Brain pericyte (primary cell): ENCODE measurements at places on chromosomes 13 and 19.

- no peak for DNase-seq
Measured at GRCh38 chr19:16070366-16070990, 5.8 kb upstream of the TPM4 start.

DNA sequence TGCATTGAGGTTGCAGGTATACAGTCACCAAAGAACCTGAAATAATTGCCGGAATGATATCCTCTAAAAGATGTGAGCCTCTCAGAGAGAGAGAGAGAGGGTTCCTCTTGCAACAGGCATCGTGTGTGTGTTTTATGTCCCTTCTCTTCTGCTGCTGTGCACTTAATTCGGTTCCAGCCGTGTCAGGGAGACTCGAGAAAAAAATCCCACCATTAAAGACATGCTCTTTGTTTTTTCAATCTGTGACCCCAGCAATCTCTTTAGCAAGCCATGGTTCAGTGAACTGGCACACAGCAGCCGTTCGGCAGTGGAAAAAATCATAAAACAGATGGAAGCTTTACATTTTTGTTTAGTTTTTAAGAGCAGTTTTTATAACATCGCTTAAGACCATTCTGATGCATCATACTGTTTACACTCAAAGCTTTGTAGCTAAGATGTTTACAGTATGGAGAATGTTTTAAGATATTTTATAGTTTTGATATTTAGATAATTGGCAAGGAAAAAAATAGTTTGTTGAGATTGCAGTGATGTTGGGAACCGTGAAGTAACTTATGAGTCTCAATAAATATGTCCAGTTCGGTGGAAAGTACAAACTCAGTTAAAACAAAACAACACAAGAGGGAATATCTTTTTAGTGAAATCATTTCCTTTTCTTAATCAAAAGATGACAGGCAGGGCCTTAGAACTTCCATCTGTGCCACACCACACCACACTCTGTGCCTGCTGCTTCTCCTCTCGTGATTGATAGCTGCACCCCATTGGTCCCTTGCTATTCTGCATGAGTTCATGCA, 31.2 kb upstream of the ZNF536 start:
- DNase-seq, result no peak

GRCh38 chr13:46088821-46089562, 15.8 kb downstream of the CPB2 start:
- no peak for DNase-seq

DNA sequence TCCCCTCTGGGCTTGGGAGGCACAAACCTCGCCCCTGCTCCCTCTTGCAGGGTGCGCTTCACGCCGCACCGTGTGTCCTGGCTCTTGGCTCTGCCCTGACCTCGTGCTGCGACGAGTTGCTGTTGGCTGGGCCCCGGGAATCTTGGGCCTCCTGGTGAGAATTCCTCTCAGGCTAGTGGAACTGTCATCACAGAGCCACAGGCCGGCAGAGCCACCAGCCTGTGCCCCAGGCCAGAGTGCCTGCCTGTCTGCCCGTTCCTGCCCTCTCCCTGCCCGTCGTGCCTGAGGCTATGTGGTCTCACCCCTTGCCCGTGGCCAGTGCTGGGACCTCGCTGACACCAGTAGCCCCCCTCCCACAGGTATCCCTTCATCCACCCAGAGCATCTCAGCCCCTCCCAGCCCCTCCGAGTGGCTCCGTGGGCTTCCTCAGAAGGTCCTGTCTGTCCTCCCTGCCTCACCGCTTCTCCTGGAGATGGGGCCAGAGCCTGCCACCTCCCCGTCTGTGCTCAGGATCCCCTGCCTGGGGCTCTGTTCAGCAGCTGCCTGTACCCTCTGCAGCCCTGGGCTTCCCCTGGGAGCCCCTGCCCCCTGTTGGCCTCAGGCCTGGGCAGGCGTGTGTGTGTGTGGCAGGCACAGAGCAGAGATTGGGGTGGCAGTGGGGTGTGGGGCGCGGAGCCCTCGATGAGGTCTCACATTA, 13.3 kb downstream of the NDUFB7 start:
- DNase-seq, result no peak

GRCh38 chr13:79225487-79226232, 180.4 kb downstream of the RBM26 start:
- DNase-seq, result no peak

DNA sequence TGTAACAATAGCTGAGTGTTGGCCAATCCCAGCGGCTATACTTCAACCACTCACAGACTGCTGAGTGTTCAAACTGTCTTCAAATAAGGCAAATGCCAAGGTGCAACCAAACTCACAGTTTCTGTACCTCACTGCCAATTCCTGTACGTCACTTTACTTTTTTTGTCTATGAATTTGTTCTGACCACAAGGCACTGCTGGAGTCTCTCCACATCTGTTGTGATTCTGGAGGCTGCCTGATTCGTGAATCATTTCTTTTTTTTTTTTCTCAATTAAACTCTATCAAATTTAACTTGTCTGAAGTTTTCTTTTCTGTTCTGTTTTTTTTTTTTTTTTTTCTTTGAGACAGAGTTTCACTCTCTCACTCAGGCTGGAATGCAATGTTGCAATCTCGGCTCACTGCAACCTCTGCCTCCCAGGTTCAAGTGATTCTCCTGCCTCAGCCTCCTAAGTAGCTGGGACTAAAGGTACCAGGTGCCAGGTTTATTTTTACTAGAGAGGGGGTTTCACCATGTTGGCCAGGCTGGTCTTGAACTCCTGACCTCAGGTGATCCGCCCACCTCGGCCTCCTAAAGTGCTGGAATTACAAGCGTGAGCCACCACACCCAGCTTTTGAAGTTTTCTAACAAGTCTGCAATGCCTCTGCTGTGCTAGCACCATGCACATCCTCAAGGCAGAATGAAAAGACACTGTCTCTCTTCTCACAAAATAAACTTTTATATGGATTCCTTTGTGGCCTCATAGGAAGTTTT, 401.7 kb downstream of the IRS2 start:
- peak; percentile 55 for DNase-seq

DNA sequence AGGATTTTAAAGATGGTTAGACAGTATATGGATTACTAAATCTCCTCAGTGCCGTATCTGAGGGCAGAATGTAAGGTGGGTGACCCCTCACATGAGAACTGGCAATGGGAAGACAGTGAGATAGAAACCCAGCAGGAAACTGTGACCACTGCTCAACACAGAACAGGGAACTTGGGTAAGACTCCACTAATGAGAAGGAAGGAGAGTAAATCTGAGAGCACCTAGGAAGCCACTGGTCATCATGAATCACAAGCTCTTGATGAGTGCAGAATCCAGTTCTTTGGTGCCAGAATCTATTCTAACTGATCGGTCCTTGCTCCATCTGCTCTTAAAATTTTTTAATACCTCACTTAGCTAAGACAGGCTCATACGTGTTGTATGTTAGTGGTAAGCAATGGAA, 261.8 kb downstream of the KLF12 start:
- no peak for DNase-seq

DNA sequence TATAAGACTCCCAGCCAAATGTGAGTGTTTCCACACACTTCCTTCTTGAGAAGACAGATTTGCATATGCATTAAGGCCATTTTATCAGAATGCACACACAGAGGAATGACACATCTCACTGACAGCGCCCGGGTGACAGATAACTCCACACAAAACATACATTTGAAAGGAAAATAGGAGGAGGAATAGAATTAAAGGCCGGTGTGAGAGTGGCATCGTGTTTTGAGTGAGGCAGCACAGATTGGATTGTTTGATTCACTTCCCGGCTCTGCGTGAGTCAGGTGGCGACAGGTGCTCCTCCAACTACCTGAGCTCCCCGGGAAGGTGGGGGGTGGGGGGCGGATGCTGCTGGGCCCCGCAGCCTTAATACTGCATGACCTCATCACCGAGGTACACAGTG, 429.0 kb downstream of the TSHZ3 start:
- no peak for DNase-seq

- DNase-seq, result no peak
Measured at GRCh38 chr19:37551129-37551993, 43.2 kb downstream of the ZNF571 start.

DNA sequence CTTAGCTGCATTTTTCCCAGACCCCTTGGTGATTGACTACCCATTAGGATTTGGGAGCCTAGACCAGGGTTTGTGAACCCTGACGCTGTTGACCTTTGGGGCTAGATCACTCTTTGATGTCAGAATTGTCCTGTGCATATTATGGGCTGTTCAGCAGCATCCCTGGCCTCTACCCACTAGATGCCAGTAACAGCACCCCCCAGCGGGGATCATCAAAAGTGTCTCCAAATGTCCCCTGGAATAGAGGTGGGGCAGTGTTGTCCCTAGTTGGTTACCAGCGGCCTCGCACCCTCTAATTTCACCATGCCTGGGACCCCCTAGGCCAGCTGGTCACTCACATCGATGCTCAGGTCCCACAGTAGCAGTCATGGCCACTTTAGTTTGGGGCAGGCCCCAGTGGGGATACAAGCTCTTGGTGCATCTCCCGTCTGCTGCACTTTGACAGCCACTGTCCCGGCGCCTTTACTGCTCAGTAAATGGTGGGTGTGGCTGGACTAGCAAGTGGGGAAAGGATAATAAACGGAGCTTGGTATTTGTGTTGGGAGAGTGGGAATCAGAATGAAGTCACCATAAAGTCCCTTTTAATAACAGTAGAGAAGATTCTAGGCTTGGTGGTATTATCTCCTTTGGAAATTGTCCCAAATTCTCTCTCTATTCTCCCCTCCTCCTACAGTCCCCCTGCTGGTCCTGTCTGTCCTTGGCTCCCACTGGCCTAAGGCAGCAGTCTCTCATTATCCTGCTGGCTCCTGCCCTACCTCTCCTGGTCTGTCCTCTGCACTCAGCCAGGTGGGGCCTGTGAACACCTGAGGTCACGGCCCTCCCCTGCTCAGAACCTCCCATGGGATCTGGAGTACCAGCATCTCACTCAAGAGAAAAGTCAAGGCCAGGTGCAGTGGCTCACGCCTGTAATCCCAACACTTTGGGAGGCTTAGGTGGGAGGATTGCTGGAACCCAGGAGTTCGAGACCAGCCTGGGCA, 80.6 kb downstream of the SIPA1L3 start:
- no peak for DNase-seq

- no peak for DNase-seq
Measured at GRCh38 chr13:27534108-27534980, 84.0 kb upstream of the MTIF3 start.

GRCh38 chr13:44362394-44363040, 11.1 kb upstream of the SERP2 start:
- no peak for DNase-seq

GRCh38 chr13:38366954-38367645, 17.4 kb downstream of the UFM1 start:
- DNase-seq, result no peak

DNA sequence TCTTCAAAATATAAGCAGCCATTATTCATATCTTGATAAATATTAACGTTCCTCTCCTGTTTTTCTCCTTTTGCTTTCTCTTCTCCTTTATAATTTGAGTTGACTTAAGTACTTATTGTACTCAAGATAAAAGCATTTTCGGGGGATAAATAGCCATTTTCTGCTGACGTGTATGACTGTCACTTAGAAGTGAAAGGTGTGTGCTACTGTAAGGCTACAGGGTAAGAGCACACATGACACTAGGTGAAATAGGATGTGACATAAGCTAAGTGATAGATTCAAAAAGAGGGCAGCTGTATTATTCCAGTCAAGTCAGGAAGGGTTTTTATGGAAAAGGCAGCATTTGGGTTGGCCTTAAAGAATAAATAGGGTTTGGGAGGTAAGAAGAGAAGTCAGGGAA, 128.5 kb downstream of the GPC6 start:
- no peak for DNase-seq

DNA sequence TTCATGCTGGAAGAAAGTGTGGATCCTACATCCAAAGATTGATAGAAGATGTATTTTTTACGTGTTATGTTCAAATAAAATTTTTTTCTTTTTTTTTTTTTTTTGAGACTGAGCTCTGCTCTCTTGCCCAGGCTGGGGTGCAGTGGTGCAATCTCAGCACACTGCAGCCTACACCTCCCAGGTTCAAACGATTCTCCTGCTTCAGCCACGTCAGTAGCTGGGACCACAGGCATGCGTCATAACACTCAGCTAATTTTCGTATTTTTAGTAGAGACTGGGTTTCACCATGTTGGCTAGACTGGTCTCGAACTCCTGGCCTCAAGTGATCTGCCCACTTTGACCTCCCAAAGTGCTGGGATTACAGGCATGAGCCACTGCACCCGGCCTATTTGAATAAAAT, 65.7 kb downstream of the KLF12 start:
- DNase-seq, result no peak

- no peak for DNase-seq
Measured at GRCh38 chr19:10086591-10087192, 575 bp downstream of the SHFL start.

DNA sequence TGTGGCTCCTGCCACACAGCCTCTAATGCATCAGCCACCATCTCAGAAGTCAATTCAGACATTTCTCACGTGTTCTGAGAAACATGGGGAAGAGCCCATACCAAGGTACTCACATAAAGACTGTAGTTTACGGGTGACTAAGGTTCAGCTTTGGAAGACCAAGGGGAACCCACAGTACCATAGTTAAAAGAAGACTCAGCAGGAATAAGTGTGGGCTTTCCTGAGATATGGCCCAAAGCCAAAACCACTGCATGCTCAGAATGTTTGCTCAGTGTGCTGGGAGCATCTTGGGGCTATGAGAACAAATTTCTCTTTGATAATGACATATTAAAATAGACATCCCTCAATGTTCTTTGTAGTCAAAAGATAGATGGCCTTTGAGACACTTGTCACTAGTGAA, 283.8 kb downstream of the DCT start:
- peak; percentile 6 for DNase-seq

DNA sequence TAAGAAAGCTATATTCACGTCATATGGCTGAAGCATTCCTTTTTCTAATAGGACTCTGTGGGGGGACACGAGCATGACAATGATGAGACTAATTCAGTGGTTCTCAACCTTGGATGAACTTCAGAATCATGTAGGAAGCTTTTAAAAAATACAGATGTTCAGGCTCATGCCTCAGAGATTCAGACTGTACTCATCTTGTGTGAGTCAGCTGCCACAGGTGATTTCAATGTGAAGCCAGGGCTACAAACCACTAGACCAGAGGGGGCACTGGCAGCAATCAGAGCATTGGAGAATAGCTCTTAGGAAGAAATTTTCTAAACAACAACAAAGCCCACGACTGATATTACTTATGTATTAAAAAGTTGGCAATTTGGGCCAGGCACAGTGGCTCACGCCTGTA, 91.7 kb downstream of the SERP2 start:
- no peak for DNase-seq

DNA sequence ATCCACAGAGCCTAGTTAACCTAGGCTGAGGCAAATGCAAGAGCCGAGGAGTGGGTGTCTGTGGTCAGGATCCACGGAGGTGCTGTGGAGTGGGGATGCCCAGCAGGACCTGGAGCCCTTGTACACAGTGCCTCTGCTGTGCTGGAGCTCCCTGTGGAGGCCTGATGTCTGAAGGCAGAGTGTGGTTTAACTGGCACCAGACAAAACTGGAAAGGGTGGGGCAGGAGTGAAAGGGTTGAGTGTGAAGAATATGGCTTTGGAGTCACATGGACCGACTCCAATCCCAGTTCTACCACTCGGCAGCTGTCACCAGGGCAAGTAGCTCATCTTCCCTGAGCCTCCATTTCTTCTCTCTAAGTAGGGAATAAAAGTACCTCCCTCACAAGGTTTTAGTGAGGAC, 60.3 kb upstream of the GPR12 start:
- no peak for DNase-seq
